CD4-positive, alpha-beta memory T cell (primary cell): ENCODE measurements at places on chromosomes 1 and 21.

- DNase-seq = no peak
Observed at GRCh38 chr1:93988634-93989350, 79.6 kb upstream of the GCLM start.

GRCh38 chr21:40931197-40931596, 84.2 kb upstream of the DSCAM start:
- DNase-seq = no peak

DNA sequence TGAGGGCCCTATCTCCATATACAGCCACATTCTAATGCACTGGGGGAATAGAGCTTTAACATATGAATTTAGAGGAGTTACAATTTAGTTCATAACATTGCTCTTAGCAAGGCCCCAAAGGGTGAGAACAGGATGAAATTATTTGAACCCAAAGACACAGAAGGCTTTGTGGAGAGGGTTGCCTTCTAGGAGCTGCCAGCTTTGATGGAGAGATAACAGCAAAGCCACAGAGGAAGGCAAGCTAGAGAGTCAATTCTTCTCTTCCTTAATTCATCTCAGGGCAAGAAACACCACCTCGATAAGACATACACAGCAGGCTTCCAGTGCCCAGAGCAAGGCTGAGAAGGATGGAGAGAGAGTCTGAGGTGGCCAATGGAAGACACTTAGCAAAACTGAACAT, 94.8 kb upstream of the TMPRSS15 start:
- DNase-seq = no peak

- no peak for DNase-seq
Observed at GRCh38 chr1:220454155-220454777, 73.7 kb upstream of the MARK1 start.

GRCh38 chr1:234437423-234438171, 41.4 kb downstream of the TARBP1 start:
- no peak for DNase-seq

GRCh38 chr1:5798151-5798730, 194.0 kb downstream of the NPHP4 start:
- no peak for DNase-seq

DNA sequence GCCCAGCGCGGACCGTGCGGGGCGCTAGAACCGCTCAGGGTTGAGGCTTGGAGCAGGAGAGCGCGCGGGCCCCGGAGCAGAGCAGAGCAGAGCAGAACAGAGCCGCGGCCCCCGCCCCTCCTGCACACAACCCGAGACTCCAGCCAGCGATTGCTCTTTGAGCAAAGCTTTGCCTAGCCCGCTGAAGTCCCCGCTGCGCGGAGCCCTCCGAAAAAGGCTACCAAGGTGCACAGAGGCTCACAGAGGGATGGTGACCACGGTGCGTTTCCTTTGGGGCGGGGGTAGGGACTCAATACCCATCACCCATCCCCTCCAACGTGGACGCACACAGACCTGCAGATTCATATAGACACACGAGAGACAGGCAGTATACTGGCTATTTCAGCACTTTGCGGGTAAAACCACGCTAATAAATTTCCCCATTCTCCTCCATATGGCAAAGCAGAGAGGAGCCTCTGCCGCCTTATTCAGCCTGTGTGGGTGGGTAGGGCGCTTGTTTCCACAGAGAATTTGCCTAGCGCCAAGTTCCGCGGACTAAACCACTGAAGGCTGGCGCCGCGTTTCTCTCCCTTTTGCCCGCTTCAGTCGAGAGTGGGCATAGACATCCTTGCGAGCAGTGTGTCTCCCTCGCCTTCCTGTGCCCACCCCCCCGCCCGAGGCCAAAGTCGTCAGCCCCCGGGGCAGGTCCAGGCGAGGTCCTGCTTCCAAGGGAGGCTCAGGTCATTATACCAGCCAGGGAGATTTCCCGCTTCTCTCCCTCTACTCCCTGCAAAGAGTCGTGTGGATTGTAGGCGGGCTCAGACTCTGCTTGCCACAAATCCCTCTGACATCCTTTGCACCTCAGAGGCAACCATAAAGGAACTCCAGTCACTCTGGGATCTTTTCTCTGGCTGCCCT, 8.5 kb downstream of the HLX start:
- DNase-seq = no peak

GRCh38 chr1:186974774-186975181, 146.0 kb downstream of the PLA2G4A start:
- DNase-seq = no peak

DNA sequence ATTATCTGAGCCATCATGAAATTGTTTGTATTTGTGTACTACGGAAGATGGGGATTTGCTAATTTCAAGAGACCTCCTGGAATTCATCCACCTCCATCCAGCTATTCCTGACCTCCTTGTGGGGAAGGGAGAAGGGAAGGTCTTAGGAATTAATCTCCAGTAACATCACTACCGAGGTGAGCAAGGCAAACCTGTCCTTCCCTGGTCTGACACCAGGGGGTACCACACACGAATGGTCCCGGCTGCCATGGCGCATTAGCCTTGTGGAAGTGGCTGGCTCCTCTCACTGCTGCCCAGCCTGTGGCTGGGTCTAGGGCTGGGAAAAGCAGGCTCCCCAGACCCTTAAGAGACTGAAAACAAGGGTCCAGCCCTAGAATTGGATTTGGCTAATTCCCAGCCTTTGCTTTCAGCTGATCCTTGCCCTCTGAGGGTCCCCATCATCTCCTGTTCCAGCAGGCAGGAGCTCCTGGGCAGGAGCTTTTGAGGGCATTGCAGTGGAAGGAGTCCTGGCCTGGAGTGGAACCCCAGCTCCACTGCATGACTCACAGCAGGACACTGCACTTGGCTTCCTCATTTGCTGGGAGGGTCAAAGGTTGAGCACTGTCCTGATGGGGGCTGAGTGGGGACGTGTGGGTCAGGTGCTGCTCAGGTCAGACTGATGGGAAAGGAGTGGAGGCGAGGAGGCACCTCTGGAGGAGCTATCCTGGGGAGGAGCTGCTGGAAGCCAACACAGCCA, 34.8 kb downstream of the RIMS3 start:
- DNase-seq = no peak

- DNase-seq = no peak
Observed at GRCh38 chr1:104921525-104921924, 1171.8 kb downstream of the AMY1C start.

DNA sequence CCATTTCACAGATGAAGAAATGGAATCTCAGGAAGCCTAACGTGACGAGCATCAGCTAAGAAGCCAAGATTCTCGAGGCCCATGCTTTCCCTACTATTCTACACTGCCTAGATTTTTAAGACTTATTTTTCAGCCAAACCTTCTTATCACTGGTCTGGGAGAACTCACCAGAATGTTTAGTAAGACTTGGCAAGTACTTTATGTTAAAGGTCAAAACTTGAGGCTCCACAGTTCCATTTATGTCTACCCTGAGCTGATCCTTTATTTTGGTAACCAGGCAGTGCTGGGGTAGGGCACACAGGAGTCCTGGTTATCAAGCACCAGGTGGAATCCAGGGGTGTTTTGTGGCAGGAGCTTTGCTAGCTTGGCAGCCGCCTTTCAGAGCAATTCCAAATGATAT, 16.8 kb downstream of the PLXNA2 start:
- no peak for DNase-seq

GRCh38 chr1:91604632-91605031, 104.0 kb downstream of the CDC7 start:
- DNase-seq = no peak

GRCh38 chr1:35929730-35930592, 944 bp upstream of the AGO3 start:
- DNase-seq = no peak

DNA sequence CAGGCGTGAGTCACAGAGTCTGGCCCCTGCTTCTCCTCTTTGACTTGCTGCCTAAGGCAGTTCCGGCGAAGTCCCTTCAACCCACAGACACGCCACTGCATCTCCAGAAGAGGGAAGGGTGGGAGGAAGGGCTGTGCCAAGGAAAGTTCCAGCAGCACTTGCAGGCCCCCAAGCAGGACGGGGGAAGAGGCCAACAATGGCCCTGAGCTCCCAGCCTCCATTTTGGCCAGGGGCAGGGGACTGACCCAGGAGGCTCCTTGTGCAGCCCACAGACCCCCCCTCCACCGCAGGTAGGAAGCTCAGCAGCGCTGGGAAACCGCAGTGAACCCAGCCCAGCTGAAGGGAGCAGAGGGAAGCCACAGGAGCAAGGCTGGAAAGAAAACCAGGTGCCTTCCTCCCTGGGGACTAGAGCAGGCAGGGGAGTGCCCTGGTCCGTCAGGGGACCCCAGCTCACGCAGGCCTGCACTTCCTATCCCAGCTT, 35.4 kb downstream of the ACOT7 start:
- peak; percentile 43 for DNase-seq

- no peak for DNase-seq
Observed at GRCh38 chr1:5385096-5385799, 607.0 kb downstream of the NPHP4 start.

- no peak for DNase-seq
Observed at GRCh38 chr1:164565357-164565756, 6.4 kb downstream of the PBX1 start.

DNA sequence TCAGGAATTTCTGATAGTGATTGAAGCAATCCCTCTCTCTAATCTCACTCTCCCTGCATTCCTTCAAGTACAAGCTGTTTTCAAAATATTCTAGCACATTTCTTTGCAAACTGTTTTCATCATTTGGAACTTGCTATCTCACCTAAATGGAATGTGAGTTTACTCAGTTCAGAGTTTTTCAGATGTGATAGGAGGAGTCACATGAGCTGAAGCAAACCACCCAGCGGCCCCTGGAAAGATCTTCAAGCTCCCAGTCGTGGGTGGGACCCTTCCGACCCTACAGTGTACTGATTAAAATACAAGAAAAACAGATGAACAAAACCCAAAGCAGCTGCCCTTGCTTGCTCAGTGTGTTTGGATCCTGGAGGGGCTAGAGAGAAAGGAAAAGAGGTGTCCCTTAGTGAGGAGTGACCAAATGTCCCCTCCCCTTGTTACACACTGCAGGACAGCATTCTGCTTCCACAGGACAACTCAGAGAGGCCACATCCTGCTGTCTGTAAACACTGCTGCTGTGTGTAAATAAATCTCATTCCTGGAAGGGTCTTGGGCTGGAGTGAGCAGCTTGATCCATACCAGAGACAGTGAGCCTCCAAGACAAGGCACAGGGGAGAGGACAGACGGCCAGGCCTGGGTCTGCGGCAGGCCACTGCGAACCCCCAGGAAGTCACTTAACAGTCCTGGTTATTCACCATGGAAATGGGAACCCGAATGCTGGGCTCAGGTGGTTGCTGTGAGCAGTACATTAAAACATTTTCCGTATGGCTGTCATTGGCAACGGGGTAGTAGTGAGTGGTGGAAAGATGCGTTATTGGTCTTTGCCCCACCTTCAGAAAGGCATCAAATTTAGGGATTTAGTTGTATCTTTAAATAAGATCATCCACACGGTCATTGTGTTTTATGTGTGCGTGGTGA, 229.2 kb downstream of the RHOU start:
- no peak for DNase-seq

DNA sequence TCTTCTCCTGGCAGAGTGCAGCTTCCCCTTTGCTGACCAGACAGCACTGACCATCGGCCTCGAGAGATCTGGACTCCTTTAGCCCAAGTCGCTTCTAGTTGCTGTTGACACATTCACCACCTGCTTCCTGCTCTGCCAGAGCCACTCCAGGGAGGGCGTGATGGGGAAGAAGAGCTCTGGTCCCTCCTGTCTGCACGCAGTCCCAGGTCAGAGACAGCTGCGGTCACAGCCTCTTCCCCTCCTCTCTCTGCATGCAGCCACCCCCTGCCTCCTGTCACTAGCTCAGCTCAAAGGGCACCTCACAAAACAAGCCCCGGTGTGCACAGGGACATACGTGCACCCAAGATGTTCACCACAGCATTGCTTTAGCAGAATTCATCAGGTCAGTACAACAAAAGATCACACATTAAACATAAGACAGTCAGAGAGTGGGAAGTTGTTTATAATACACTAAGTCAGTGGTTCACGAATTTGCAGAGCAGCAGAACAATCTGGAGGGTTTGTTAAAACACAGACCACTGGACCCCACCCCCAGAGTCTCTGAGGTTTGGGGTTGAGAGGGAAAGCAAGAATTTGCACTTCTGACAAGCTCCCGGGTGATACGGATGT, 132.9 kb downstream of the SYF2 start:
- DNase-seq = peak; percentile 19

GRCh38 chr21:42621819-42622177, 31.6 kb upstream of the PDE9A start:
- DNase-seq = no peak

- DNase-seq = no peak
Observed at GRCh38 chr1:215845234-215845891, 278.3 kb downstream of the KCTD3 start.

DNA sequence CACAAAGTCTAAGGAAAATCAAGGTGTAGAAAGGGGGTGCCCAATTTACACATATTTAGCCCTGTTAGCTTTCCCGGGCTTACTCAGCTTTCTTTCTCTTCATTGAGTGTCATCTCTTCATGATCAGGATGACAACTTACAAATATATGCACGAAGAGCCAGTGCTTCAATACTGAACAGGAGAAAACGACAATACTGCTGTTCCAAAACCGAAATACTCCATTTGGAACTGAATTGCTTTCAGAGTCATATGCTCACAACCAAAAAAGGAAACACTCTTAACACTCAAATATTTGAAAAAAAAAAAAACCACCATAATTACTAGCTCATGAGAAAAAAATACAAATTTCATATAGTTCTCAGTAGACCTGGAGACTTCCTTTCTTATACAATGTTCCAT, 272.1 kb upstream of the DUSP10 start:
- no peak for DNase-seq

DNA sequence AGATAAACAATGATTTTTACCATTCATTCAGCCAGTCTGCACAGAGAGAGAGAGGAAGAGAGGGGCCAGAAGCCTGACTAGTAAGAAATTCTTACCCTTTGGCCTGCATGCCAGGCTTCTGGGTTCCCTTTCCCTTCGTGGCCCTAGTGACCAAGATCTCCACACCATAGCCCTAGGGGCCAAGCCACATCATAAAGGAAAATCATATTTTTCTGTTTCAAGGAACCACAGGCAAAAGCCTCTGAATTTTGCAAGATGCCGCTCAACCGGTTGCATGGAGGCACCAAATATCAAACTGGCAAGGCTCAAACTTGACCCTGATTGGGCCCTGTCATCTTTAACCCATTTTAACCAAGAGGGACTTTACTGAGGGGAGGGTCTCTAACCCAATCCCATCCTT, 103.1 kb upstream of the SOX13 start:
- no peak for DNase-seq

GRCh38 chr1:39691383-39692151, at the start of gene HPCAL4:
TSS of gene HPCAL4 (minus strand) at chr1:39691433. CDS start at chr1:39684603, 6,830 bp downstream.
- peak; percentile 95 for DNase-seq

DNA sequence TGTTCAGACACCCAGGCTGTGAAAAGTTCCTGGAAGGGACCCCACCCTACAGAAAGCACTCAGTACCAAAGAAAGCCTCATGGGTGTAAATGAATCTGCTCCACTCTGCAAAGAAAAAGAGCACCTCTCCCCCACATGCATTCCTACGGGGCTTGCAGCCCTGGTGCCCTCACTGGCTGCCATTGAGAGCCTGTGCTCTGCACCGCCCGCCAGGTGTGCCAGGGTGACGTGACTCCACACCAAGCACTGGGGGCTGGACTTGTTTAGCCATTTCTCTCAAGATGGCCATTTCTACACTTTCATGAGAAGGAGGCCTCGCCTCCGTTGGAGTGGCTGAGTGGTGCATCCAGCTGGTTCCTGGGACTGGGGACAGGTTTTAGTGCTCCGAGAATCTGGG, 380.5 kb upstream of the VAMP3 start:
- no peak for DNase-seq
